ENCODE measurements at places on chromosomes 4 and X.
A peak's percentile ranks its signal among the peaks of the same experiment; 100 is the strongest.

DNA sequence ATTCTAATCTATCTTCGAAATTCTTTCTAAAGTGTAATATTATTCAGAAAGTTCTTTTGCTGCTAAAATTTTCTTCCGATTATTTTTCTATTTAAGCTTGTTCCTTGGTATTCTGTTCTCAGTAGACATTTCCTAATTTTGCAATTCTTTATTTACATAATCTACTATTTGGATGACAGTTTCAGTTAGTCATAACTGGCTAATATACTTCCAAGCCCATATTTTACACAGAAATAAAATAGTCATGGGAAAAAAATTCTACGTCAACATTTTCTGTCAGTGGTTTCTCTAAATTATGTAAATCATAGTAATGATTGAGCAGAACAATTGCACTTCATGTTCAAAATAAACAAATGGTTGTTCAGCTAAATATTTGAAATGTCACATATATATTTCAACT is 178.0 kb upstream of the ANKRD50 start:
- no peak for DNase-seq

DNA sequence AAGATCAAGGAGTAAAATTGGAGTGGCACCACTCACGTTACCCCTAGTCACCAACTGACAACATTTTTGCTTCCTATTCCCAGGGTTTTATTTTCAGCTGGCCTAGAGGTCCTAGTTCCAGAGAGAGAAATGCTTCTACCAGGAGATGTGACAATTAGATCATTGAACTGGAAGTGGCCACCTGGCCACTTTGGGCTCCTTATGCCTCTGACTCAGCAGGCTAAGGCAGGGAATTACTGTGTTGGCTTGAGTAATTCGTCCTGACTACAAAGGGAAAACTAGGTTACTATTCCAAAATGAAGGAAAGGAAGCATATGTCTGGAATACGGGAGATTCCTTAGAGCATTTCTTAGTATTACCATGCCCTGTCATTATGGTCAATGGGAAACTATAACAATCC is 831.6 kb upstream of the NDST4 start:
- no peak for DNase-seq

- DNase-seq = no peak
These were observed 2.9 kb downstream of the PCDH18 start for GRCh38 chr4:137529432-137529831.

DNA sequence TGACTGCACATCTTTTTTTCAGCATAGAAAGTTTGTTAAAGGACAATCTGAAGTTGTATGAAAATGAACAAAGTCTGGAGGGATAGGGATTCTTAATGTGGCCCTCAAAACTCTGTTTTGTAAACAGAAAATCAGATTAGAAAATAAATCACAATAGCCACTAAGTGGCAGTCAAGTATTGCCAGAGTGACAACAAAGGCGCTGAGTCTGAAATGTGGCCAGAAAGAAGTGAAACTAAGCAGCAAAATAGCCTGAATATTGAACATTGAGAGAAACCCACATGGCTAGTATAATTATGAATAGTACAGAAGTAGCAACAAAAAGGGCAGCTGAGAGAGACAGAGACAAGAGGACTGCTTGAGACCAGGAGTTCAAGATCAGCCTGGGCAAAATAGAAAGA is 81.1 kb upstream of the CT45A1 start:
- DNase-seq = no peak

- no peak for DNase-seq
These were observed 145.4 kb downstream of the STIM2 start for GRCh38 chr4:27005905-27006590.

GRCh38 chr4:170949084-170949483 is 859.3 kb upstream of the AADAT start:
- no peak for DNase-seq

GRCh38 chr4:32748498-32748897 is 2028.3 kb downstream of the PCDH7 start:
- no peak for DNase-seq

DNA sequence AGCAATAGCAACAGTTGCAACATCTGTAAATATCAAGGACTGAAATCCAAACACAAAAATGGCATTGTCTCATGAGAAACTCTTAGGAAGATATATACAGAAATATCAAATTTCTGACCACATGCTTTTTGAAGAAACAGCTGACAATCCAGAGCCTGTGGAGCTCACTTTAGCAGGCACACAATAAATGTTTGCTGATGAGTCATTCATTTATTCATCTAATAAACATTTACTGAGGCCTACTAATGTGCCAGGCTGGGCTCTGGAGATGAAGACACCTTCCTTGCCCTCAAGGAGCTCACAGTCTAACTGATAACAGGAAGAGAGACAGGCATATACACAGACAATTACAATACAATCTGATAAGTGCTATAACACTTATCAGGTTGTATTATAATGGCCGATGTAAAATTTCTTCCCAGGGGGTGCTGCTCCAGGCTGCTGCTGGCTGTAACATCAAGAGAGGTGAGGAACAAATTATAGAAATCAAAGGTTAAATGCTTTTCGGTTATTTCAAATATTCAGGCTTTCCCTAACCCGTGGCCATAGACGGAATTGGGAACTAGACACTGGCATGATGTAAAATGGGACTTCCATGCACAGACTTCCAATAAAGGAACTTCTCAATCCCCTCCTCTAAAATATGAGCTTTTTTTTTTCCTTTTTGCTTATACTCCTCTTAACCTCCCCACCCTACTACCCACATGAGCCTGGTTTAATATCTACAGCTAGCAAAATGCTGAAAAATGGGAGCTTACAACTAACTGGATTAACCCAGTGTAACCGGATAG is 16.8 kb upstream of the ZCCHC13 start:
- no peak for DNase-seq

DNA sequence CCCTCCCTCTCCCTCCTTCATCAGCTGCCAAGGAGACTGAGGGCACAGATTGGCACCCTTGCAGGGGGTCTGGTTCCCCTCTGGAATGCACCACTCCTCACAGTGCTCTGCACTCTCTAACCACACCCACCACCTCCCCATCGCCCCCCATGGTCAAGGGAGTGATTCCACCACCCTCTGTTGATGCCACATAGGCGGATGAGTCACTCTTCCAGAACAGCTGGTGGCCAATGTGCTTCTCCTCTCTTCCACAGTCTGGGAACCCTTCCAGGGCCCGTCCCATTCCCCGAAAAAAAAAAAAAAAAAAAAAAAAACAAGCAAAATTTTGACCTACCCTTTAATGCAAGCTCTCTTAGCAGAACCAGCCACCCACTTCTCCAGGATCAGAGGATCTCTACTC is 341.3 kb upstream of the KLF3 start:
- no peak for DNase-seq

DNA sequence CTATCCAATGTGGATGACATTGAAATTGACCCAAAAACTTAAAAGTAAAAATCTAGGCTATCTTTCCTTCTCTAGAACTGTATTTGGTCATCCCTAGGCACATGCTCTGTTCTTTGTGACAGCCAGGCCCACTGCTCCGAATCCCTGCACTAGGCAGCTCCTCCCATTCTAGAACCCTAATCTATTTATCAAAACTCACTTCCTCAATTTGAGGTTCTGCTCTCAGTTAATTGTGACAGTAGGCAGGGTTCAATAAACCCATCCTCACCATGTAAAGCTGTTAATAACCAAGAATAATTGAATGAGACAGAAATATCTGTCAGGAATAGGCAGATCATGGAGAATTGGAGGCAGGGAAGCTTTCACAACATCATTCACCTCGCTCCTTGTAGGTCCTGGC is 51.9 kb upstream of the IRF2 start:
- DNase-seq = no peak

DNA sequence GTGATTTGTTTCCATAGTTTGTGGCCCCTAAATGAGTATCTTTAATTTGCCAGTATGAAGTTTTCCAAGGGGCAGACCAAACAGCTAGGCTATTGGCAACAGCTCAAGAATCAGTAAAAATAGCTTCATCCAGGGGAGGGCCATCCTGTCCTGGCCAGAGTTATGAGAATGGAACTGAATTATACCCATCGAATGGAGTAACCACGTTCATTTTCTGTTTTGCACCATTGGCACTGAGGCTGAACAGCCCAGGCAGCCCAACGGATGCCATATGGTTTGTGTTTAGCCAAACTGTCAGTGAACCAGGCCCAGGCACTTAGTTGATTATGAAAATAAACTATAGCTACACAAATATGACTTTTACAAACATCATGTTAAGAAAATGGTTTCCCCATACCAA is 17.7 kb upstream of the ASB5 start:
- DNase-seq = no peak

DNA sequence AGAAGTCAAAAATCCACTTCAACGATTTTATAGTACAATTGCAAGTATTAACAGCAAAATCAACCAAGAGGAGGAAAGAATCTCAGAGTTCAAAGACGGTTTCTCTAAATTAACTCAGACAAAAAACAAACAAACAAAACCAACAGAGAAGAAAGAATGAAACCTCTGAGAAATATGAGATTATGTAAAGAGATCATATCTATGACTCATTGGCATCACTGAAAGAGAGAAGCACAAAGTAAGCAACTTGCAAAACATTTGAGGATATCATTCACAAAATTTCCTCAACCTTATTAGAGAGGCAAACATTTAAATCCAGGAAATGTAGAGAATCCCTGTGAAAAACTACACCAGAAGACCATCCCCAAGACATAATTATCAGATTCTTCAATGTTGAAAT is 370.4 kb downstream of the INPP4B start:
- DNase-seq = no peak

- DNase-seq = no peak
These were observed 158.4 kb downstream of the TENT5D start for GRCh38 chrX:80578517-80579105.

GRCh38 chrX:1885116-1885515 is 270.3 kb downstream of the ASMT start:
- DNase-seq = no peak

GRCh38 chrX:107565015-107565414 is 63.3 kb upstream of the PRPS1 start:
- no peak for DNase-seq

DNA sequence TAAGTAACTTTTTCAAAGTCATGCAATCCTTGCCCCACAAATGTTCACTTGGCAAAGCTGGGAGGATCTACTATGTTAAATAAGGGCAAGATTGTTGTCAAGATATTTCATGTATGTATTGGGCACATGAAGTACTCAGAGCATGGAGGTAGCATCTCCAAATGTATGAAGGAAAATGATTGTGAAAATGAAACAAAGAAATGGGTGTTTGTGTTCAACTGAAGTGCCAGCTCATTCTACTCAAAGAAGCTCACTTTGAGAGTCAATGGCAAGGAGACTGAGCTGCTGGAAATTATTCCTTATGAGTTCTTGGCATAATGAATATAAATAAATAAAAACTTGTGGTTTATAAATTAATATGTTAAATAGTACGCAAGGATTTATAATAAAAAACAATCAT is 124.5 kb upstream of the ARSJ start:
- no peak for DNase-seq

DNA sequence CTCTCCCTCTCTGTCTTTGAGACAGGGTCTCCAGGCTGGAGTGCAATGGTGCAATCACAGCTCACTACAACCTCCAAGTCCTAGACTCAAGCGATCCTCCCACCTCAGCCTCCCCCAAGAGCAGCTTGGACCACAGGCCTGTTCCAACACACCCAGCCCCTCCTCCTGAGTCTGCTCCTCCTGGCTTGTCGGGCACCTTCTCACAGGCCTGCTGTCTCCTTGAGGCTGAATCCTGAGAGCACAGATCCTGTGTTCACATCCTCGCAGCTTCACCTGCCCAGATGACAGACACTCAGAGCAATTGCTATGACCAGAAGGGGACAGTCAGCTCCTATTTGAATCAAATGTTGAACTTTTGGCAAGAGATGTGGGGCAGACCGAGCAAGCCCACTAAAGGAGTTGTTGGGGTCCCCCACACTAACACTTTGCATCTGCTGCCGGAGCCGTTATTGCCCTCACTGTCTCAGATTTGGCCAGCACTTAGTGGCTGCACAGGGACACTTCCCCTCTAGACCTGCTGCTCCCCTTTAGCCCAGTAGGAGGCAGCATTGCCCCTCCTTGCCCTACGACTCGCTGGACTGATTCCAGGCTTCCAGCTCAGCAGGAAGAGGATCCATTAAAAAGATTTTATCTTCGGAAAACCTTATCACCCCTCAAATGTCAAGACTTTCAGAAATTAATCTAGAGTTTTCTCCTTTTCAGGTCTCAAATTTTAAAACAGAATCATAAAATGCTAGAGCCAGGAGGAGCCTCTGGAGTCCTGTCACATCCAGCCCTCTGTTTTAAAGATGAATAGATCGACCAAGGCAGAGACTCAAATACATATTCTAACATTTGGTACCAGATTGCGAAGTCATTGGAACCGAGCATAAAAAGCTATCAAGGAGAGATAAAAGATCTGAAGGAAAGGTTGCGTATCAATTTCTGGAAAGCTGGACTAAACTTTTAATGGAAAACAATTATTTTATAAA is 113.7 kb downstream of the USP46 start:
- peak; percentile 64 for DNase-seq

GRCh38 chr4:126560794-126561193 is 1072.0 kb upstream of the INTU start:
- no peak for DNase-seq

DNA sequence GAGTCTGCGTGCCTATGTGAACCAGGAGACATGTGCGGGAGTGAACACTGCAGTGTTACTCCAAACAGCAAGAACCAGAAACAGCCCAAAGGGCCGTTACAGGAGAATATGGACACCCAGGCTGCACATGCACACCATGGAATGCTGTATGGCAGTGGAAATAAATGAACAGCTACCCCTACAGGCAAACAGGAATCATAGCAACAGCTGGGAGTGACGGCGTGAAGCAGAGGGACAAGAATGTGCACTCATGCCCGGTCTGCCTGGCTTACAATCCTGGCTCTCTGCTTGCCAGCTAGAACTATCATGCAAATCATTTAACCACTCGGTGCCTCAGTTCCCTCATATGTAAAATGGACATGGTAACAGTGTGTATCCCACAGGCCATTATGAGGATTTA is 16.6 kb downstream of the GPKOW start:
- no peak for DNase-seq

DNA sequence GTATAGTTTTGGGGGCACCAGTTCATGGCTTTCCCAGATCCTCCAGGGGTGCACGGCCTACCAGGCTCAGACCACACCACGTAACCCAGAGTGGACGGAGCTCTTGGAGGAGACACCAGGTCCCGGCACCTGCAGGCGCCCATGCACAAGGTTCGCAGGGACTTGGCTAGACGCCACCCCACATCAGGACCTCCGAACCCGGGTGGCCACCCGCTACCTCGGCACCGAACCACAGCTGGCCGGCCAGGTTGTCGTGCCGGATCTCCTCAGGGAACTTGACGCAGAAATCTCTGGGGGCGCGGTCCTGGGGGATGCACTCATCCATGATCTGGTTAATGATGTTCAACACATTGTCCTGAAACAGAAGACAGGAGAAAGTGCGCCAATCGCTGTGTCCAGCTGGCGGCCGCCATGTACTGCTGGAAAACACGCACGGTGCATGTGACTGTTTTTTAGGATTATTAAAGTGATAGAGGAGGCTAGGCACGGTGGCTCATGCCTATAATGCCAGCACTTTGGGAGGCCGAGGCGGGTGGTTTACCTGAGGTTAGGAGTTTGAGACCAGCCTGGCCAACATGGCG is 77.1 kb downstream of the ZFYVE28 start:
- no peak for DNase-seq

GRCh38 chr4:79913581-79913980 is 159.4 kb downstream of the ANTXR2 start:
- no peak for DNase-seq
